ENCODE measurements at places on chromosomes 12 and 14.

- DNase-seq: no peak
Measured at GRCh38 chr12:65324551-65324950, 46.1 kb downstream of the MSRB3 start.

DNA sequence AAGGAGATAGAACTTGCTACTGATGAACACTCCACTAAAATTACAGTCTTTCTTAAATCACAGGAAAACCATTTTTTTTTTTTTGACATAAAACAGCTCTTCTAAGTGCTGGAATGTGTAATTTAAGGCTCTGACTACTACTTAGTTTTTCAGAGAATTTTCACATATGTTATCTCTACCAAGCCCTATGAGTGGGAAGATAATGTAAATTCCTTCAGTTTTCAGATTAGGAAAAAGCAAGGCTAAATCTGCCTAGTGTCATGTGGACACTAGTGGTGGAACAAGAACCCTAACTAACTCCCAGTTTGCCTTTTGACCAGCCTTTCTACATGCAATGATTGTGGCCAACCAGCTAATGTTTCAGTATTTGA is 37.3 kb upstream of the CSRP2 start:
- DNase-seq: no peak

DNA sequence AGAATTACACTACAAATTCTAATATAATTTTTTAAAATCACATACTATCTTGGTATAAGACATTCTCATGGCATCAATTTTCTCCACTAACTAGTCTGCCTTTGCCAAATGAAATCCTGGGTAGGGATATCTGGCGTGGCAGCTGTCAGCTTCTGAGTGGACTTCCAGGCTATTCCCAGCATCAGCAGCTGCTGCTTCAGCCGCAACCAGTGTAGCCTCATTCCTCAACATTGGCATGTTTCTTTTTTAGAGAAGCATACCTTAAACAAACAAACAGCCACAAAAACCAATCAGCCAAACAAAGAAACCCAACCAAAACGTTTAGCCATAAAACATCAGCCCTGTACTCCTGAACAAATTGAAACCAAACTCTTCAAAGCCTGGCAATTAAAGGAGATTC is 235.8 kb downstream of the SSPN start:
- no peak for DNase-seq

DNA sequence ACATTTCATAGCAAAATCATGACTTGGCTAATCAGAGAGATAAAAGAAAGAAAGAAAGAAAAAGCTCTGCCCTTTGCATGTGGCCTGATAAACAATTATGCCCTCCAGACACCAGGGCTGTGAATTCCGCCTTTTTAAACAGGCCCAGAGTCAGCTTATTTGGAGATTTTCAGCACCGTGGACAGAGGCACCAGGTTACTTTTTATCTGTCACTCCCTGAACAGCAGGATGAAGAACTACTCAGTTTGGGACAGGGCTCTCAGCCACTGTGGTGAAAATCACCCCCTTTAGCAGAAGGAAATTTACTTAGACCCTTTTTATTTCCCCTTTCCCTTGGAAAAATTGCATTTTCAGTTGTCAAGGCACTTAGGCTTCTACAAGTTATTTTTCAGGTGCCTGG is 359.9 kb downstream of the NRXN3 start:
- no peak for DNase-seq

GRCh38 chr14:65115615-65116014 is 13.3 kb upstream of the MAX start:
- DNase-seq: no peak

- DNase-seq: no peak
Measured at GRCh38 chr12:12686925-12687324, 9.1 kb downstream of the GPR19 start.

DNA sequence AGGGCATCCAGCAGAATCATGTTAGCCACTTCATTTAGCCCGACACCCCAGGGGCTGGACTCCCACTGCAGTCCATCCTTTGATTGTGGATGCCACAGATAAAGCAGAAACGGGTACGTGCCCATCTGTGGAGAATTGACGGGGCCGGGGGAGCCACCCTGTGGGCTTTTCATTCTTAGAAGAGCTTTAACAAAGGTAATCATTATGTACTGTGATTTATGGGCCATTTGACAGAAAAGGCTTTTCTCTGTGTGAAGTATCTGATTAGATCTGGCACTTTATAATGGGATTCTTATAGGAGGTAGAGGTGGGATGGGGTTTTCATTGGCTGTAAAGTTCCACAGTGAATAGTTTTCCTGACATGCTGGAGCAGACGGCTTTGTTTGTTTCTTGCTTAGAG is 40.4 kb downstream of the AACS start:
- no peak for DNase-seq

GRCh38 chr14:39984323-39984722 is 552.1 kb upstream of the FBXO33 start:
- DNase-seq: no peak

- DNase-seq: no peak
Measured at GRCh38 chr12:65524666-65525065, 246.2 kb downstream of the MSRB3 start.

- DNase-seq: no peak
Measured at GRCh38 chr12:2029851-2030250, 22.9 kb upstream of the CACNA1C start.

- no peak for DNase-seq
Measured at GRCh38 chr12:90938451-90938850, 16.5 kb downstream of the CCER1 start.

DNA sequence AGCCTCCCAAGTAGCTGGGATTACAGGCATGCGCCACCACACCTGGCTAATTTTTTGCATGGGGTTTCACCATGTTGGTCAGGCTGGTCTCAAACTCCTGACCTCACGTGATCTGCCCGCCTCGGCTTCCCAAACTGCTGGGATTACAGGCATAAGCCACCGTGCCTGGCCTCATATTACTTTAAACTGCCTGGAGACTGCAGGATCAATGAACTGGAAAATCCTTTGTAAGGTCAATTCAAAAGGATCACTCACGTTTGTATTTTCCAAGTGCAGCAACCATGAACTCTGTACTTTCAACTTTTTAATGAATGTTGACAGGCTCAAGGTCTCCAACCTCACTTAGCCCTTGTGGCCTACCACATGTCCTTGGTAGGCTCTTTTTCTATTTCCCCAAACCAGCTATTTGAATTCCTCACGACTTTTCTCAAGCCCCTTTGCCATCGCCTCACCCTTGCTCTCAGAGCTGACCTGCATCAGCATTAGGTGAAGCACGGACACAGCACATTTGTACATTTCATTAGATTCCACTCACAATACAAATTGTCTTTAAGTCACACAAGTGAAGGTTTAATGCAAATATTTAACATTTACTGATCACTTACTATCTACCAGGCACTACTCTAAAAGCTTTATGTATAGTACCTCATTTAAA is 42.2 kb upstream of the GCH1 start:
- DNase-seq: no peak

GRCh38 chr14:70808416-70809224 is 693 bp downstream of the MAP3K9 start:
- peak; percentile 17 for DNase-seq

DNA sequence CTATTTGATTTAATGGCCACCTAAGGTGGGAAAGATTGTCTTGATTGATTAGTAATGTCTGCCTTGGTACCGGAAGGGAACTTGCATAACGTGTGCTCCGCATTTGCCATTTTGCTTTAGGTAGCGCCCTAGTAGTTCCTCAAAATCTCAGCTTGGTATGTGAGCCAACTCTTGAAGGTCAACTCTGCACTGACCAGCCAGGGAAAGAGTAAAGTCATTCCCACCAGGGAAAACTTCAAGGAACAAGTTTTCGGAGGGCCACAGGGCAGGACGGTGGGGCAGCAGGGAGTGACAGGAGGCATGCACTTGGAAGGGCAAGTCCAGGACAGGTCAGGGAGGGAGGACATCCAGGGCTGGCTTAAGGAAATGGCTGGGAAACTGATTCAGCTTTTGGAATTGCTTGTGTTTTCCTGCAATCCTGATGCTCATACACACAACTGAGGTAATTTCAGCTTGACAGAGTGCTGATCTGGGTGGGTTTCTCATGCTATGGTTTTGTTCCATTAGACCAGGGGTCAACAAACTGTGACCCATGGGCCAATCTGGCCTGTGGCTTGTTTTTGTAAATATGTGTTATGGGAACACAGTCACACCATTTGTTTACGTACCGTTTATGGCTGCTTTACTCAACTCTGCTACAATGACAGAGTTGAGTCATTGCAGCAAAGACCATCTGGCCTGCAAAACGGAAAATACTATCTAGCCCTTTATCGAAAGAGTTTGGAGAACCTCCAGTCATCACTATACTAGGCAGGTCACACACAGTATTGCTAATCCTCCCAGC is 184.5 kb downstream of the RBM19 start:
- no peak for DNase-seq

DNA sequence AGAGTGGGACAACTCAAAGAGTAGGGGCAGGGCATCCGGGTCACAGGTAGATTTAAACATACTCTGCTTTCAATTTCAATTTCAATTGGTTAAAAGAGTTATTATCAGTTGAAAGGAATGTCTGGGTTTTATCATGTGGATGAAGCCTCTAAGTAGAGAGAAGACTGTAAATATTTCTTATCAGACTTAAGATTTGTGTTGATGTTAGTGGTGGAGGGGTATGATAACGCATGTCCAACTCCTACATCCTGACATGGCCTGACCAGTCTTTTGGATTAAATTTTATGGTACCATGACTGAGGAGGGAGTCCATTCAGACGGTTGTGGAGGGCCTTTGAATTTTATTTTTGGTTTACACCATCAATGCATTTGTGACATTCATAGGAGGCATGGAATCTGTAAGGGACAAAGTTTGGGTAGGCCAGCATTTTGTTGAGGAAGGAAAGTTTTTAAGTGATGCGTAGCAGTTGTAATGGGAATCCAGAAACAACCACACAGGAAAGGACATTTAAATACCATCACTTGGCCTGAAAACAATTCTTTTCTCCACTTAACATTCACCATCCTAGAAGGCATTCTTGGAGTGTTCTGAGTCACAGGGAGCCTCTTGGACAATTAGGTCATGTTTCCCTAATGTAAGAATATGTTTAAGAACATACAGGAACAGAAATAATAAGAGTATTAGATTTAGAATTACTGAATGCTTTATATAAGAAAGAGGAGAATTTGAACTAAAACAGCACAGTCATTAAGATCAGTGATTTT is 371.9 kb downstream of the ATP23 start:
- DNase-seq: no peak

DNA sequence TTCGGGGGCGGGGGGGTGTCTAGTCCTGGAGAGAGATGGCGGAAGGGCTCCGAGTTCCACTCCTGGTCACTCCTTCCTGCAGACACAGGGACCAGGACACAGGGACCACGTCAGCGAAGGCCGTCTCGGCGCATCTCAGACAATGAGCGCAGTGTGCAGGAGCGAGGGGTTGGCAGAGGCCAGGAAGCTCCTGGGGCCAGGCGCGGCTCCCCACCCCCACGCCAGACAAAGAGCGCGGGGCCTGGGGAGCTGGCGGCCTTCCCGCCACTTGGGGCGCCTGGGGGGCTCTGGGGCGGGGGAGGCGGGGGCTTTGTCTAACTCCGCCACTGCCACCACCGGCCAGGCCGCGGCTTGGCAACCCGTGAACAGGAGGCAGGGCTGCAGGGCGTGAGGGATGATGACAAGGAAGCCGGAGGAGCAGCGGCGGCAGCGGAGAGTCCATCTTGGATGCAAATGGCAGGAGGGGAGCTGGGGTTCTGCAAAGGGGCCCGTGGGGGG is 2.2 kb downstream of the CDK2AP1 start:
- no peak for DNase-seq

DNA sequence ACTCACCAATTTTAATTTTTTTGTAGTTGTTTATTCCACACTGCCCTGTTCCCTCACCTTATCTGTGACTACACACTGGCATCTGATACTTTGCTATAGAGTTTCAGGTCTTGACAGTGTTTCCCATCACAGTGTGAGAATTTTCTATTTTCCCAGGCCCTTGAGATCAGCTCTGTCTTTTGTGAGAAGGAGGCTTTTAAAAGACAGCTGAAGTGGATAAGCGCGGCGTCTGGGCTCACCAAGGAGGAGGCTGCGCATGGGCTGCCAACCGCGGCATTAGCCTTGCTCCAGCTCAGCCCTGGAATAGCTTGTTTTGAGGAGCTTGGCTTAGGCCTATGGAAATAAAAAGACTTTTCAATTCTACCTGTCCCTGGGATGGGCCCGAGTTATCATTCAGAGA is 181.3 kb downstream of the RMST start:
- peak; percentile 73 for DNase-seq

- DNase-seq: no peak
Measured at GRCh38 chr12:45075587-45076282, 24.8 kb upstream of the DBX2 start.

GRCh38 chr14:63006531-63006930 is 38.7 kb downstream of the KCNH5 start:
- no peak for DNase-seq

GRCh38 chr14:99789581-99789980 is 3.6 kb upstream of the EML1 start:
- DNase-seq: no peak

- no peak for DNase-seq
Measured at GRCh38 chr14:95462491-95462890, 54.0 kb downstream of the SYNE3 start.

DNA sequence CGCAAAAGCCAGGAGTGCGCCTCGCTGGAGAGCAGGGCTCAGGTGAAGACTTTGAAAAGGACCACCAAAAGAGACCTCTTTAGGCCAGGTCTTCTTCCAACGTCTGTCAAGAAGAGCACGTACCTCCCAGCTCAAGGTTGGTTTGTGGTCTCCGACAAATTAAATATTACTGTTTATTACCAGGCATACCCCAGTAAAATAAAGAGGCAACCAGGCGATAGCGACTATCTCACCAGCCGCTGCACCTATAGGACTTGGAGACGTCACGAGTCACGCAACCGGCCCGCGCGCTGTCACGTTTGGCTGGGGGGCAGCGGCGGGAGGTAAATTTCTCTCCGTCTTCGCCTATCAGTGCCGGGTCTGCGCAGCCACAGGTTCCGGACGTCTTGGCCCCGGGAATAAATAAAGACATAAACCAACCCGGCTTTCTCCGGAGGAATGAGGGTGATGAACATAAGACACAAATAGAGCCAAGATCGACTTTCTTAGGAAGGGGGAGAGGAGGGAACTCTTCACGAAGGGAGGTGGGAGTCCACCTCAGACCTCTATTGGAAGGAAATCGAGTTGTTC is 2.0 kb upstream of the TBX5 start:
- no peak for DNase-seq

DNA sequence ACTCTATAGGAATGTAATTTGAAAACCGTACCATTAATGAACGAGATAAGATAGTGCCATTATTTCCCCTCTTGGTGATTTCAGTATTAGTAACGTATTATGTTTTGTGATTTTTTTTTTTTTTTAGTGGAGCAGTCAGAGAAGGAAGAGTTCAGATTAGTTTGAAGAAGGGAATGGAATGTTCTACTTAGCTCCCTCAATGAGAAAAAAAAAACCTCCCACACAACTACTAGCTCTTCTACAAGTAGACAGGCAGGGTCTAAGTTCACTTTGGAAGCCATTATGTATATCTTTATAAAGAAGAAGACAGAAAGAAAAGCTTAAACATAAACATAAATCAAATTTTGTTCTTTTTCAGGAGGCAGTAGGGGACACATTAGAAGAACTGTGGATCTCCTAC is 27.3 kb downstream of the PNMA1 start:
- DNase-seq: no peak

GRCh38 chr12:106914796-106915634 is 40.7 kb upstream of the TMEM263 start:
- no peak for DNase-seq

- peak; percentile 70 for DNase-seq
Measured at GRCh38 chr12:109020796-109021380, at the start of gene SVOP. SVOP (minus strand) TSS chr12:109021068; CDS start chr12:109020868, 200 bp downstream.

Data from NCI-H187 (cell line).